Upper lobe of left lung (tissue), 6 donors: ENCODE measurements at places on chromosomes 12 and 14.

GRCh38 chr12:57099766-57100165 is 10.9 kb downstream of the NAB2 start:
- H3K27me3 ChIP-seq = no peaks in the 10 kb centered on the region
- no peak overlapping the region for H3K4me3 ChIP-seq
- H3K36me3 ChIP-seq = peaks cover 91% of the 10 kb centered on the region
- DNase-seq = no peak
- H3K4me1 ChIP-seq = no peaks in the 10 kb centered on the region
- H3K27ac ChIP-seq = peak overlapping the region; percentile 36

- H3K4me3 ChIP-seq = no peak overlapping the region
- DNase-seq = no peak
- no peak overlapping the region for H3K27ac ChIP-seq
- H3K27me3 ChIP-seq = no peaks in the 10 kb centered on the region
- H3K4me1 ChIP-seq = no peaks in the 10 kb centered on the region
Measured at GRCh38 chr14:69246331-69246730, 13.6 kb upstream of the GALNT16 start.

DNA sequence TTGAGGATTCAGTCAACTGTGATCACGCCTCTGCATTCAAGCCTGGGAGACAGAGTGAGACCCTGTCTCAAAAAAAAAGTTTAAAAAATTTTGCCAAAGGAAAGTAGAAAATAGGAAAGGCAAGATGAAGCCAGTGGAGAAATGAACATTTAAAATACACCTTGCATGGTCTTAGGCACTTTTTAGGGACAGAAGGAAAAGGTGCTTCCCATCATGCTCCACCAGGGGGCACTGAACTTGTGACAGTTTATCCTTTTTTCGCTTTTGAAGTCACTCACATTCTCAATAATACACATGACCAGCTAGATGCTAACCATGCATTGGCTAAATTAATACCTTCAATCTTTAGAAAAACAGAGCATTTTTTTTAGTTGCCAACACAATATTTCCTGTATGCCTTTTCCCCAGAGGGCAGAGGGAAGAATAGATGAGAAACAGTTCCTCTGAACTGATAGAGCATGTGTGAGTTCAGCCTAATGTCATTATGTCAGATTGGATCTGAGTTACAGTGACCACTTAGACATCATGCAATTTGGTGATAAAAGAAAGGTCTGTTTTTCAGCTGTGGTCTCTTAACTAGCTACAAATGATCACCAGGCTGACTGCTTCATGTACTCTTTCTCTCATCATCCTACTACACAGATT is 221.8 kb upstream of the SSTR1 start:
- H3K36me3 ChIP-seq = no peaks in the 10 kb centered on the region
- no peak overlapping the region for H3K4me3 ChIP-seq
- no peaks in the 10 kb centered on the region for H3K27me3 ChIP-seq
- no peaks in the 10 kb centered on the region for H3K4me1 ChIP-seq
- DNase-seq = no peak

GRCh38 chr12:2879853-2880252 is 2.8 kb downstream of the RHNO1 start:
- H3K27me3 ChIP-seq = no peaks in the 10 kb centered on the region
- DNase-seq = no peak
- peaks cover 23% of the 10 kb centered on the region for H3K4me1 ChIP-seq
- H3K36me3 ChIP-seq = no peaks in the 10 kb centered on the region

GRCh38 chr14:56422703-56423213 is 156.8 kb upstream of the TMEM260 start:
- no peak overlapping the region for H3K4me3 ChIP-seq
- H3K36me3 ChIP-seq = no peaks in the 10 kb centered on the region
- no peak overlapping the region for H3K27ac ChIP-seq
- no peaks in the 10 kb centered on the region for H3K4me1 ChIP-seq
- DNase-seq = peak; percentile 52
- no peaks in the 10 kb centered on the region for H3K27me3 ChIP-seq

- H3K27ac ChIP-seq = no peak overlapping the region
- DNase-seq = no peak
- H3K36me3 ChIP-seq = no peaks in the 10 kb centered on the region
- H3K4me3 ChIP-seq = no peak overlapping the region
- H3K27me3 ChIP-seq = no peaks in the 10 kb centered on the region
Measured at GRCh38 chr12:46379352-46379751, 6.8 kb upstream of the SLC38A2 start.

GRCh38 chr14:37056473-37056872 is 115.9 kb downstream of the SLC25A21 start:
- H3K4me1 ChIP-seq = no peaks in the 10 kb centered on the region
- DNase-seq = no peak
- no peaks in the 10 kb centered on the region for H3K36me3 ChIP-seq
- H3K4me3 ChIP-seq = no peak overlapping the region

GRCh38 chr12:28908646-28909045 is 240.4 kb upstream of the FAR2 start:
- no peak overlapping the region for H3K4me3 ChIP-seq
- no peak overlapping the region for H3K27ac ChIP-seq
- no peak for DNase-seq
- H3K27me3 ChIP-seq = no peaks in the 10 kb centered on the region
- no peaks in the 10 kb centered on the region for H3K4me1 ChIP-seq
- no peaks in the 10 kb centered on the region for H3K36me3 ChIP-seq

GRCh38 chr14:105419195-105420091 is at the start of gene MTA1:
Gene MTA1, plus strand, starts transcription at chr14:105419827. Its CDS starts 209 bp downstream, at chr14:105420036.
- DNase-seq = peak; percentile 93
- peaks cover 32% of the 10 kb centered on the region for H3K4me1 ChIP-seq
- H3K36me3 ChIP-seq = no peaks in the 10 kb centered on the region
- H3K27me3 ChIP-seq = no peaks in the 10 kb centered on the region
- peak within 1 kb of the TSS; percentile 80 for H3K27ac ChIP-seq
- H3K4me3 ChIP-seq = peak within 1 kb of the TSS; percentile 78

DNA sequence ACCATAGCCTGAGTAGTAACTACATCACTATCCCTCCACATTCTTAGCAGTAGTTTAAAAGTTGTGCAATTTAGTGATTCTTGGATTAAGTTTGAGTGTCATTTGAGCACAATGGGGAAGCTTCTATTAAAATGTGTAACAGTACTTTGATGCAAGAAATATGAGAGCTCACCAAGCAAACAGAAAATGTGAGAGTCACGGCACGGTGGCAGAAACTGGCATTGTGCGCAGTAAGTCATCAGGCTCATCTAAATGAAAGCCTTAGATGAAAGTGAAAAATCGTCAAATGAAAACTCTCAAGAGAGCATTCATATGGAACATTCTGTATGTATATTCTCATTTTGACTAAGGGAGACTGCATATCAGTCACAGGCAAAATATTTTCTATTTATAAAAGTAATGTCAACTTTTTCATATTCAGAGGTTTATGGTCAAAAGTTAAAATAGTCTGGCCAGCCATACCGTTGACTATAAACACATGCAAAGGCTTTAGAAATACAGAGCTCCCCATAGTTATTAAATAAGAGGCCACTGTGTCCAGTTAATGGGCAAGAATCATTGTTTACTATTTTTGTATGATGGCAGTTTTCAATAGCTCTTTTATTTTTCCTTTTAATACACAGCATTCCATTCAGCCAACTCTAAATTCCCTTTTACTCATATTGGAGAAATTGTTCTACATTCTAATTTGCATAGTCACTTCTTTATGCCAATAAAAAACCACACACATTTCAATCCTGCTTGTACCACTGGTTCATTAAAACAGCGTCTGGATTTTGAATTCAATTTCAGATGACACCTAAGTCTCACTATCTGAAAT is 167.9 kb downstream of the PRKD1 start:
- no peaks in the 10 kb centered on the region for H3K27me3 ChIP-seq
- H3K36me3 ChIP-seq = no peaks in the 10 kb centered on the region
- H3K4me3 ChIP-seq = no peak overlapping the region

GRCh38 chr12:67774983-67775587 is 126.5 kb downstream of the DYRK2 start:
- no peak for DNase-seq
- no peak overlapping the region for H3K4me3 ChIP-seq
- H3K36me3 ChIP-seq = no peaks in the 10 kb centered on the region
- H3K4me1 ChIP-seq = no peaks in the 10 kb centered on the region
- H3K27me3 ChIP-seq = no peaks in the 10 kb centered on the region

GRCh38 chr12:122005252-122005776 is 16.4 kb upstream of the BCL7A start:
- no peaks in the 10 kb centered on the region for H3K36me3 ChIP-seq
- no peaks in the 10 kb centered on the region for H3K27me3 ChIP-seq
- no peak overlapping the region for H3K27ac ChIP-seq
- peaks cover 6% of the 10 kb centered on the region for H3K4me1 ChIP-seq
- DNase-seq = no peak

DNA sequence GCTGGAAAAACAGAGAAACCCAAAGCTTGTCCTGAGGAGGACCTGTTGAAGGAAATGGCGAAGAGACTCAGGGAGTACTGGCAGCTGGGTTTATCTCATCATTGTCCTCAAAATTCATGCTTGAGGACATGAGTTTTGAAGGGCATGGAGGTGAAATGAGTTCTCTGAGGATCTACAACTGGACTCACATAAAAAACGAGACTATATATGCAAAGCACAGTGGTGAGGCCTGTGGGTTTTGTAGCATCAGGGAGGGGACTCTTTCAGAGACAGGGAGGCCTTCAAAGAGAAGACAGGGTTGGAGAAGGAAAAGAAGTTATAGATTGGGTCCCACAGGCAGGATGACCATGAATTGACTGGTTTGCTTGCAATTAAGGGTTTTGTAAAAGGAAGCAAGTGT is 71.3 kb upstream of the SCN8A start:
- H3K4me1 ChIP-seq = no peaks in the 10 kb centered on the region
- DNase-seq = no peak
- no peak overlapping the region for H3K4me3 ChIP-seq
- no peaks in the 10 kb centered on the region for H3K36me3 ChIP-seq
- H3K27ac ChIP-seq = no peak overlapping the region
- H3K27me3 ChIP-seq = no peaks in the 10 kb centered on the region

- DNase-seq = no peak
- no peak overlapping the region for H3K27ac ChIP-seq
- H3K4me3 ChIP-seq = no peak overlapping the region
- peaks cover 3% of the 10 kb centered on the region for H3K36me3 ChIP-seq
Measured at GRCh38 chr12:2841056-2841650, 6.3 kb upstream of the NRIP2 start.

DNA sequence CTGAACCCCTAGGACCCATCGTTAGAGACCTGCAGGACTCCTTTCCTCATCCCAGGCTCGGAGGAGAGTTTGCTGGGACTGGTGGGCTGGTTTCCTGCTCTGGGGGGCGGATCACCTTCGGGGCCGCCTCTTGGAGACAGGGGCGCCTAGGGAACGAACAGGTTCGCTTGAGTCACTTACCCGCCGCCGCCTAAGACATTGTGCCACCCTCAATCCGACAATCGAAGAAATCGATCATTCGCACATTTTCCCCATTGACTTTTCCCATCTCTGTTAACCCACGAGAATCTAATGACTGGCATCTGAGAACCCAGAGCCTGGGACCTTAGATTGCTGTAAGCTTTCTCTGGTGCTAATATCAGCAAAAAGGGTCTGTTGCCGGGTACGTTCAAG is 322 bp downstream of the SLC39A9 start:
- H3K36me3 ChIP-seq = peaks cover 25% of the 10 kb centered on the region
- peak overlapping the region; percentile 87 for H3K4me3 ChIP-seq
- no peaks in the 10 kb centered on the region for H3K27me3 ChIP-seq

DNA sequence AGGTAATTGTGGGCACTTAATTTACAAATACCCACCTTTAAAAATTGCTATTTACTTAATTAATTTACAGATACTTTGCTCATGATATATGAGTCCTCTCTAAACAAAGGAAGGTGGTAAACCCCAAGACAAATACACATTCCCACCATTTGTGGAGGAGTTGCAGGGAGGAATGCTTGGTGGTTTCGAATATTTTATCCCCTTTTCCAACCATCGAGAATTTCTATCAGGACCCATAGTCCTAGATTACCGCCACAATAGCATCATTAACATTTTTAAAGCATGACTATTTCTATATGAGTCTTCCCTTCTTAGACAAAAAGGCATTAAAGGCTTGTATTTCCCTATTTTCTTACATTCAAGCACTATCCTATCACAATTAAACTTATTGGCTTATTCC is 34.2 kb upstream of the PLEKHA5 start:
- H3K36me3 ChIP-seq = no peaks in the 10 kb centered on the region
- no peaks in the 10 kb centered on the region for H3K27me3 ChIP-seq
- H3K4me1 ChIP-seq = no peaks in the 10 kb centered on the region
- H3K4me3 ChIP-seq = no peak overlapping the region
- DNase-seq = no peak

DNA sequence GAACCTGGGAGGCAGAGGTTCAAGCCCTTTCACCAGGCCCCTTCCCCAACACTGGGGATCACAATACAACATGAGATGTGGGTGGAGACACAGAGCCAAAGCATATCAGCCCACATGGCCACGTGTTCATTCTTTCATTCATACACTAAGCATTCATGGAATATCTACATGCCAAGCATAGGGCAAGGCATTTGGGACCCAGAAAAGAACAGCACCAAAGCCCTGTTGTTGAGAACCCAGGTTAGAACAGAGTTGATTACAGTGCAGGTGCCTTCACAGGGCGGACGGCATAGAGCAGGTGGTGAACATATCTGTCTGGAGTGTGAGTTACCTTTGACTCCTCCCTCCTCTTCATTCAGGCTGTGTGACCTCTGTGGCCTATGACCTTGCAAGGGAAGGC is 159.4 kb upstream of the GSC start:
- H3K27me3 ChIP-seq = no peaks in the 10 kb centered on the region
- H3K27ac ChIP-seq = no peak overlapping the region
- no peaks in the 10 kb centered on the region for H3K36me3 ChIP-seq
- DNase-seq = no peak
- H3K4me1 ChIP-seq = no peaks in the 10 kb centered on the region

- H3K4me3 ChIP-seq = no peak overlapping the region
- H3K36me3 ChIP-seq = no peaks in the 10 kb centered on the region
- H3K27me3 ChIP-seq = no peaks in the 10 kb centered on the region
- no peak overlapping the region for H3K27ac ChIP-seq
Measured at GRCh38 chr12:99386907-99387306, 260.6 kb upstream of the GARIN6 start.

- peaks cover 34% of the 10 kb centered on the region for H3K4me1 ChIP-seq
- DNase-seq = no peak
- no peak overlapping the region for H3K4me3 ChIP-seq
- H3K36me3 ChIP-seq = no peaks in the 10 kb centered on the region
- no peaks in the 10 kb centered on the region for H3K27me3 ChIP-seq
Measured at GRCh38 chr14:75984674-75985073, 889 bp upstream of the IFT43 start.

- H3K4me1 ChIP-seq = peaks cover 10% of the 10 kb centered on the region
- no peak for DNase-seq
- H3K4me3 ChIP-seq = no peak overlapping the region
Measured at GRCh38 chr14:20846560-20846959, 43.9 kb upstream of the RNASE1 start.

DNA sequence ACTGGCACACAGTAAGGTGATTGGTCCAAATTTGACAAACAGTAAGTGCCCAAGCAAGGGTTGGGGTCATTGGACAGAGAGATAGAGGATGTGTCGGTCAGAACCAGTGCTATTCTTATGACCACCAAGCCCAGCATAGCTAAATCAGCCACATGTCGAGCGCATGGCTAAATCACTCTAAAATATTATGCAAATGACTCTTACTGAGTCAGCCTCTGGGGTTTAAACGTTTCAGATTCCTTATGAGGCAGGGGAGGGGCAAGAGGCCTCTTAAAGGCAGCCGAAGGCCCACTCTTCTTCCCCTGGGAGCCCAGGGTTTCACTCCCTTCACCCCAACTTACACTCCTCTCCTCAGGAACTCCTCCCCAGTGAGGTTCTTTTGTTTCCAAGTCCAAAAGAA is 603 bp upstream of the ENDOU start:
- DNase-seq = no peak
- no peak overlapping the region for H3K4me3 ChIP-seq
- H3K27me3 ChIP-seq = no peaks in the 10 kb centered on the region
- no peaks in the 10 kb centered on the region for H3K36me3 ChIP-seq
- H3K27ac ChIP-seq = no peak overlapping the region

- peak; percentile 32 for DNase-seq
- H3K36me3 ChIP-seq = no peaks in the 10 kb centered on the region
- no peak overlapping the region for H3K4me3 ChIP-seq
Measured at GRCh38 chr12:57031138-57031725, 14.9 kb upstream of the TAC3 start.
